Prostate gland (tissue), 2 donors: ENCODE measurements at places on chromosomes 6 and 20.

DNA sequence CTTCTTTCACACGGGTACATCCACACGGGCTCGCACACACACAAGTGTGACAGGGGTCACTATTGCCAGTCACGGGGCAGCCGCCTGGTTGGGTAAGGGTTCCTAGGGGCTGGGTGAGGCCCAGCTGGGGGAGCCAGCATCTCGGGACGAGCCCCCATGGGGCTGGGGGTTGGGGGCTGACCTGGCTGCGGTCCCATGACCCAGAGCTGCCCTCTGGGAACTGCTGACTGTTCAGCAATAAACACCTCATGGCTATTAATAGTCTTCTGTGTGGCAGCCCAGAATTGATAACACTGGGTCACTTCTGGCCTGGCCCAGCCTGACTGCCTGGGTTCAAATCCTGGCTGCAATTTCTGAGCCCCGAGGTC is 23.8 kb downstream of the VEGFA start:
- no peak for DNase-seq
- H3K36me3 ChIP-seq: no peaks in the 10 kb centered on the region
- H3K27me3 ChIP-seq: no peaks in the 10 kb centered on the region
- no peak overlapping the region for H3K27ac ChIP-seq
- H3K4me3 ChIP-seq: no peak overlapping the region
- no peaks in the 10 kb centered on the region for H3K4me1 ChIP-seq

DNA sequence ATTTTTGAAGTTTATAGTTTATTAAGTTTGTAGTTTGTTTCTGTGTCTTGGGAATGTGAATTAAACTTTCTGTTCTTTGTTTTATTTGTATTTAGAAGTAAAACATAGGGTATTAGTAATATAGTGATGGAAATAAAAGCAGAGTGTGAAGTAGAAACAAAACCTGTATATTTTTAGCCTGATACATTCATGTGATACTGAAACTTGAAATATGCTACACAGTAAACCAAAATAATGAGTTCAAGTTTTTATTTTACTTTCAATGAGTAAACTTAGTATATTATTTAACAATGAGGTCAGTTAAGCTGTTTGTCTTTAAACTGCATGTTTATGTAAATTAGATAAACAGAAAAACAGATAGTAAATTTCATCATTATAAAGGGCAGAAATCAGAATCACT is 1592.6 kb downstream of the GRIK2 start:
- H3K36me3 ChIP-seq: no peaks in the 10 kb centered on the region
- H3K4me3 ChIP-seq: no peak overlapping the region
- no peaks in the 10 kb centered on the region for H3K4me1 ChIP-seq
- no peaks in the 10 kb centered on the region for H3K27me3 ChIP-seq
- H3K27ac ChIP-seq: no peak overlapping the region
- no peak for DNase-seq

DNA sequence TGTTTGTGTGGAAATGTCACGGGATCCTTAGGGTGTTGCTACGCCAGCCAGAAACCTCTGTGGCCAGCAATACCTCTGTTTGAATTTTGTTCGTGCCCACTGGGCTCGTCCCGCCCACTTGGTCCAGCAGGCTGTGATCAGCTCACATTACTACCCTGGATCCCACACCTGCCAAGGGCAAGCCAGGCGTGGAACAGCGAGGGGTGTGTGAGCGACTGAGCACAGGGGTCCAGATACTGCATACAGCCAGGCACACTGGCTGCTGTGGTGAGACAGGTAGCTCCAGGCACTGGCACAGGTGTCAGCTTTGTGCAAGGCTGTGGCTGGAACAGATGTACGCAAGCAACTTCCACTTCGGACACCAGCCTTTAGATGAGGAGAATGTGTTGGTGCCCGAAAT is 718.9 kb downstream of the EPHA7 start:
- H3K27ac ChIP-seq: no peak overlapping the region
- no peaks in the 10 kb centered on the region for H3K36me3 ChIP-seq
- DNase-seq: no peak
- no peaks in the 10 kb centered on the region for H3K27me3 ChIP-seq
- H3K4me3 ChIP-seq: no peak overlapping the region
- no peaks in the 10 kb centered on the region for H3K4me1 ChIP-seq

DNA sequence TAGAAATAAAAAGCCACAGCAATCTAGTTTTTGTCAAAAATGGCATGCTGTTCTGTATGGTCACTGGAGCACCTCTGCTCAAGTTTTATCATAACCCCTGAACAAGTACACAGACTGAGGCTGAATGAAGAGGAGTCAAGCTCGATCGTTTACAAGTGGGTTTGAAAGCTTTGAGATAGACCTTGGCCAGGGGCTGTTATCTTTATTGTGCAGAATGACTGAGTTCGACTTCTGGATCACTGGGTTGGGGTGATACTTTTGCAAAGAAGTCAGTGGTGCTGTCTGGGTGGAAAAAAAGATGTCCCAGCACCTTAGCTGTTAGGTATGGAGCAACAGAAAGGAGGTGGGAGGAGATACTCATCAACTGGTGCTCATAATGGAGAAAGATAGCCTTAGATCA is 446.0 kb downstream of the HACE1 start:
- H3K27me3 ChIP-seq: no peaks in the 10 kb centered on the region
- no peak overlapping the region for H3K4me3 ChIP-seq
- H3K36me3 ChIP-seq: no peaks in the 10 kb centered on the region
- H3K27ac ChIP-seq: no peak overlapping the region
- no peak for DNase-seq
- H3K4me1 ChIP-seq: no peaks in the 10 kb centered on the region

DNA sequence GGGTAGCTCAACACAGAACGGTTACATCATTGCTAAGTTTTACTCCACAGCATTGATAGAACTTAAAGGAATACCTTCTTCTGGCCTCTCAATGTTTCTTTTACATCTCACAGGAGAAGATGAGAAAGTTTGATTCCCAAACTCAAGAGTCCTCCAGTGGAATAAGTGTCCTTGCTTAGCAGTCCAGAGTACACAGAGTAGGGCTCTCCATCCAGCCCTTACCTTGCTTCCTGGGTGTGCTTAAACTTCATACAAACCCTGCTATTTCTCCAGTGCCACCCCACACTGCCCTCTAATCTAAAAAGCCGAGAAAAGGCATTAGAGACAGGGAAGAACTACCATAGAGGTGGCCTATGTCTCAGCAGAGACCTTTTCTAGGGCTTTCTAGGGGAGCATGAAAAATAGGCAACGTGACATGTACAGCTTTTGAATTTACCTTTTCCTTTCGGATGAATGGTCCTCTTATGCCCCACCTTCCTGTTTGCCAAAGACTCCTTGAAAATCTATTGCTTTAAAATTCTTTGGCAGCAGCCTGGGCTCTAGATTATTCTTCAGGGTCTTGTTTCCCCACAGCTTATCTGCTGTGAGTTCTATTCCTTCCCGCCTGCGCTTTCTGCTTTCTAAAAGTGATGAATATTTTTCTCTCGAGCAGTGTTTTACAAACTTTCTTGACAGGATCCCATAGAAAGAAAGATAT is 12.1 kb downstream of the ADGRF1 start:
- H3K27ac ChIP-seq: no peak overlapping the region
- no peaks in the 10 kb centered on the region for H3K27me3 ChIP-seq
- no peak for DNase-seq
- H3K36me3 ChIP-seq: no peaks in the 10 kb centered on the region
- no peaks in the 10 kb centered on the region for H3K4me1 ChIP-seq
